Stimulated activated CD8-positive, alpha-beta memory T cell treated with anti-CD3 and anti-CD28 coated beads, Interleukin-15, amount 100 ng/mL, for 4 hours (primary cell): ENCODE measurements at places on chromosomes 1 and 21.

GRCh38 chr1:9399510-9400424, 107.1 kb downstream of the SPSB1 start:
- no peak for DNase-seq

DNA sequence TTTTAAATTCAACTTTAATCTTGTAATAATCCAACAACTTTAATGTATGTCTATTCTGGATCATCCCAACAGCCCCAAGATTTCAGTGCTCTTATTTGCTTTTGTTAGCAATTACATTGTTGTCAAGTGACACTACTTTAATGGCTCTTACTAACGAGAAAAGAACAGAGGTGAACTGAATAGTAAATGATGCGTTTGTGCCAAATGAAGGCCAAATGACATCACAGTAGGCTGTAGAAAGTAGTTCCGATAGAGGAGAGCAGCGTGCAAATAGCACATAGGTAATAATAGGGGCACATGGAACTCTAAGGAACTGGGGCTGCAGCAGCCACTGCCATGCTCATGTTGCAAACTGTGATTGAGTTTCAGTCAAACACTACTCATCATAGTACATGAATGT, 301.9 kb downstream of the LMX1A start:
- DNase-seq, result no peak

GRCh38 chr1:83807231-83807630, 191.7 kb downstream of the TTLL7 start:
- no peak for DNase-seq

GRCh38 chr1:17862121-17862520, 107.0 kb downstream of the ACTL8 start:
- no peak for DNase-seq

GRCh38 chr1:173134800-173135199, 72.3 kb downstream of the TNFSF4 start:
- DNase-seq, result no peak

GRCh38 chr1:91548376-91549040, 47.9 kb downstream of the CDC7 start:
- DNase-seq, result no peak

- no peak for DNase-seq
These were observed 105.9 kb downstream of the ETS2 start for GRCh38 chr21:38911484-38912101.

DNA sequence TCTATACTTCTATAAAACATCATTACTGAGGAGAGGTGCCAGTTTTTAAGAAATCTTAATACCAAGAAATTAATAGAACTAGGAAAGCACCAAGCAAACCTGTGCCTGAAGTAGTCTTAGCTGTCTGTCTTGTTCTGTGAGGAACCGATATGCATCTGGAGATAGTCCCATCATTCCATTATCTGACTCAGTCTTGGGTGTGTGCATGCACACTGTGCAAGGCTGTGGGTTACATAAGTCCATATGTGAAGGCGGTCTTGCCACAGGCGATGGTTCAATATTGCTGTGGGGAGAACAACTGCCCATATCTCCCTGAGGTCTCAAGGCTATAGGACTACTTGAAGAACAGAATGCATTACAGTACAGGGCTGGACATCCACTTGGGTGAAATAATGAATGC, 33.8 kb downstream of the STIL start:
- DNase-seq, result no peak

DNA sequence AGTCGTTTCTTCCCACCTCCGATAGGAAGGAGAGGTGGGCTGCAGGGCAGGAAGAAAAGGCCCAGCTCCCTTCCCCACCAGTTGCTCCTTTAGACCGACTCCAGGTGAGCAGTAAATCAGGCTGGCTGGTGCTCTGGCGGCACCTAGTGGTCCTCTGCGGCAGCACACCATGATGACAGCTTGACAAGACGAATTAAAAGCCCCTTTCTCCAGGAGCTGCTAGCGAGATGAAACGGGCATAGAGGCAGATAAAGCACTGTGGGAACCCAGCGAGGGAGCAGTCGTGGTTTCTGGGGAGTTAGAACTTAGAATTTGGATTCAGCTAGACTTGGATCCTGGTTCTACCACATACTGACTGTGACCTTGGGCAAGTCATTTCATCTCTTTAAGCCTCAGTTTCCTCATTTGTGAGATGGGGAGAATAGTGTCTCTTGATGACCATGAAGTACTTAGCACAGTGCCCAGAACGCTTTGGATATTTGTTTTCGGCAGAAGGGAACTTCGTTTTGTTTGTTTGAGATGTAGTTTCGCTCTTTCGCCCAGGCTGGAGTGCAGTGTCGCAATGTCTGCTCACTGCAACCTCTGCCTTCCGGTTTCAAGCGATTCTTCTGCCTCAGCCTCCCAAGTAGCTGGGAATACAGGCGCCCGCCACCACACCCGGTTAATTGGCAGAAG, 21.8 kb upstream of the COL9A2 start:
- DNase-seq, result peak; percentile 81

DNA sequence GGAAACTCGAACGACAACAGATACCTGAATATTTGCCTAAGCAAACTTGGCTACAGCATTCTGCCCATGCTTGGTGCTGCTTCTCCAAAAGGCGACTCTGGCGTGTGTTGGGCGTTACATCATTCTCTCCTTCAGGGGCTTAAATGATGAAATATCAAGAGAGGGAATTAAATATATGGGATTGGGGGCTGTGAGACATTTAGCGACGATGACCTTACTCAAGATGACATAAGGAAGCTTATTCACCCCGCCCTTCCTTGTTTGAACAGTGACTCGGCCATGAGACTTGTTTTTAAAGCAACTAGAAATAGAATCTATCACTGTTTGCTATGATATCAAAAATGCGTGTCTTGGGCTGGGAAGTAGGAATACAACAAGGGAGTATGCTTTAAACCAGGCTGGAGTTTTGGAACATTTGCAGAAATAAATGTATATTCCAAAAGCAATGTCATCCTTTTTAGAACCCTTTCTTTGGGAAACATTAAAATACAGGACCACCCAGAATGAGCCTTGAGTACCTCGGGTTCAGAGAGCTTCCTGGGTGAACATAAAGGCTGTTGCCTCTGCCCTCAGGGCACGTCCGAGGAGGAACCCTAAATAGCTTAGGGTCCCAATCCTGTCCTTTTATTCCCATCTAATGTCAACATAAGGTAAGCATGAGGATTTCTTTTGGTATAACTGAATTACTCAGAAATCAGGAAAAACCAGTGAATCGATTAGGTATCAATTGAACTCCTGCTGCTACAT, 123.3 kb upstream of the SLC45A1 start:
- DNase-seq, result no peak

- DNase-seq, result peak; percentile 53
These were observed 161.1 kb upstream of the COL6A1 start for GRCh38 chr21:45820171-45821091.

GRCh38 chr1:17170571-17170970, 34.4 kb upstream of the PADI1 start:
- no peak for DNase-seq

DNA sequence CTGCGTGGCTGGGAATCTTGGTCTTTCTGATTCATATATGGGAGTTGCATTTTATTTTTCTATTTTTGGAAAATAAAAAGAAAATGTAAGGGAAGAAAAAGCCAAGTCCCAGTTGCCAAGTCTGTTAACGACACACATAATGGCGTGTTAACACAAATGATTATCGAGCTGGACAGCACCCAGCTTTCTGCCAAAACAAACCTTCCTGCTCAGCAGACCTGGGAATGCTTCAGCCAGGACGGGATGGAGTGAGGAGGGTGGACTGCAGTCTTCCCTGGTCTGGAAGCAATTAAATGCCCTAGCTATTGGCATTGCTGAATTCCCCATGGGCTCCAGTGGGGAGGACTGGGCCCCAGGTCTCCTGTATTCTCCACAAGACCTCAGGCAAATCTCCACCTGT, 184.2 kb upstream of the USP24 start:
- no peak for DNase-seq

GRCh38 chr1:222167111-222167510, 380.8 kb downstream of the HHIPL2 start:
- DNase-seq, result no peak

DNA sequence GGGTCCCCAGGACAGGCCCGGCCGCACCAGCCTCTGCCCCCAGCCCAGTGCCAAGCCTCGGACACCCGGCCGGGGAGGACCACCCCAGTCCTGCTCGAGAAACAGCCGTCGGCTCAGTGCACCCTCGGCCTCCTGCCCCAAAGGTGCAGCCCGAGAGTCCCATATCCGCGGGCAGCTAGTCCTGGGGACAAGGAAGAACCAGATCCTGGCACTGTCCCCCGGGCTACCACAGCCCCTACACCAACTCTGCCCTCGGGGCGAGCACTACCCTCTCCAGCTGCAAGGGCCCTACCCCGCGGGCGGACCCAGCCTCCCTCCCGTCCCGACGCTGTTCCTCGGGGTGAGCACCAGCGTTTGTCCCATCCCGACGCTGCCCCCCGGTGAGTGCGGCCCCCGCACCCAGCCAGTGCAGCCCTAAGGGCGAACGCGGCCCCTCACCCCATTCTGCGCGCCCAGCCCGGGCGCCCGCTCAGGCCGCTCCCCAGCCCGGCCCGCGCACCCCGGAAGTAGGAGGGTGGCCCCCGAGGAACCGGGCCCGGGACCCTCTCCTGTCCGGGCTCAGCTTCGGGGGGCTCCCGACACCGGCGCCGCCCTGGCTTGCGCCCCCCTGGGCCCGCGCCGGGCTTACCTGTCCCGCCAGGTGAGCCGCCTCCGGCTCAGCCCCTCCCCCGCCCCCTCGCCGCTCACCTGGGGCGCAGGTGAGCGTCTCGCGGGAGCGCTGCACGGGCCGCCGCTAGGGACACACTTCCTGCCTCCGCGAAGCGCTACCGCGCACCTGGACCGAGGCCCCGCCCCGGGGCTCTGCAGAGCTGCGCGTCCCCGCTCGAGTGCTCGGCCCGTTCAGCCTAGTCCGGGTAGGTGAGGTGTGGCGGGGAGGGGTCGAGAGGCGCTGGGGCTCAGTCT, at the start of gene KDF1:
TSS of gene KDF1 (minus strand) at position 747 of the 903 bp plus-strand sequence. CDS start 8,088 bp downstream, outside the sequence.
- DNase-seq, result no peak

GRCh38 chr1:208917723-208918122, 665.8 kb upstream of the CAMK1G start:
- no peak for DNase-seq

DNA sequence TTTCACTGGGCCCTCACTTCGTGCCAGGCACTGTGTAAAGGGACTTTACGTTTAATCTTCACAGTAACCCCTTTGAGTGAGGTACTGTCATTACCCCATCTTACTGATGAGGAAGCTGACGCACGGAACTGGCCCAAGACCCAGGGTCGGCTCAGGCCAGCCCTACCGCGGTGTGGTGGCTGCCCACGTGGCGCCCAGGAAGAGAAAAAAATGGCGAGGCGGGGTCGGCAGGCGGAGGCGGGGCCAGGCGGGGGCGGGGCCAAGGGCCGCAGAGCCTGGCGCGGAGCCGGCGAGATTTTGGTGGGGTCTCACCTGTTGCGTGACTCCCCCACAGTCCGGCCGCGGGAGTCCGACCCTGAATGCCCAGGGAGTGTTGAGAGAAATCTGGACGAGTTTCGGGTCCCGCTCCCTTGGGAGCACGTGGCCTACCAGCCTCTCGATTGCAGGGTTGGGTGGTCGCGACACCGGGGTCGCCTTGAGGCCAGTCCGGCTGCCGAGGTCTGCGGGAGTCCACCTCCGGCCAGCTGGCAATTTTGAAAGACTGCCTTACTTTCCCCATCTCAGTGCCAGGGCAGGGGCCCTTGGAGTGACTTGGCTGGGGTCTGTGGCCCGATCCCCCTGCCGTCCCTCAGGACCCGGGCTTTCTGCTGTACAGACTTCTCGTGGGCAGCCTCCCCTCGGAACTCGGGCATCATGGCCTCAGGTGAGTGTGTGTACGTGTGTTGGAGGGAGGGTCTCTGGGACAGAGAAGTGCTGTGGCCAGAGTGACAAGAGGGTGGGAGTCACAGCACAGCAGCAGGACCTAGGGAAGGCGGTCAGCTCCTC, at the start of the genes AMPD2 and GNAT2:
TSS of gene AMPD2 (plus strand) at position 262 of the 825 bp plus-strand sequence. CDS start 1,339 bp downstream, outside the sequence.
TSS of gene GNAT2 (minus strand) at position 41 of the 825 bp plus-strand sequence. CDS start 6,746 bp downstream, outside the sequence.
- peak; percentile 52 for DNase-seq

- no peak for DNase-seq
These were observed 29.1 kb upstream of the ACTL8 start for GRCh38 chr1:17725811-17726582.

DNA sequence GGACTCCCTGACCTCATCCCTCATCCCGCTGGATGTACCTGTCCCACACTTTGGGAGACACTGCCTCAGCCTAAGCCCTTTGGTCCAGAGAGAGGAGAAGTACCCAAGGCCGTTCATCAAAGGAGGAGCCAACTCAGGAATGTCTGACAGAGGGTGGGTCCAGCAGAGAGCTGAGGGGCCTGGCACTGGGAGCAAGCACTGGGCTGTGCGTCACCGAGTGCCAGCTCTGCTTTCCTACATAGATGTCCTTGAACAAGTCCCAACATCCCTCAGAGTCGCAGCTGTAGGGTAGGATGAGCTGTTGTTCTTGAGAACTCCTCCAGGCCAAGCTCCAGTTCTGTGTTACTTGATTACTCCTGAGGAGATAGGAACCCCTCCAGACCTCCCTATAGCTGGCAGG, 68.8 kb upstream of the ACOT11 start:
- no peak for DNase-seq

DNA sequence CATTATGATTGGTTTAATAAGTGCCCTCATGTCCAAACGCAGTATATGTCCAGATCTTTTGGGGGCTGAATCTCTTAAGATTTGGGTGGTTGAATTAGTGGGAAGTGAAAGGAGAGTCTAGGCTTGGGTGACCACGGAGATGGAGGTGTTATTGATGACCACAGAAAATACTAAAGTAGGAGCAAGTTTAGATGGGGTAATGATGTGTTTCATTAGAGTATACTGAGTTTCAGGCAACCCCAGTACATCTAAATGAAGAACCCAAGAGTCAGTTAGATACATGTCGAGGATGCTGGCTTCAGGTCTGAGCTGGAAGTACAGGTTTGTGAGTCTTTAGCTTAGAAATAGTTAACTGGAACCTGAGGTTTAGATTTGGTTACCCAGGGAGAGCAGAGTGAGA, 6.5 kb upstream of the ZZZ3 start:
- DNase-seq, result no peak

DNA sequence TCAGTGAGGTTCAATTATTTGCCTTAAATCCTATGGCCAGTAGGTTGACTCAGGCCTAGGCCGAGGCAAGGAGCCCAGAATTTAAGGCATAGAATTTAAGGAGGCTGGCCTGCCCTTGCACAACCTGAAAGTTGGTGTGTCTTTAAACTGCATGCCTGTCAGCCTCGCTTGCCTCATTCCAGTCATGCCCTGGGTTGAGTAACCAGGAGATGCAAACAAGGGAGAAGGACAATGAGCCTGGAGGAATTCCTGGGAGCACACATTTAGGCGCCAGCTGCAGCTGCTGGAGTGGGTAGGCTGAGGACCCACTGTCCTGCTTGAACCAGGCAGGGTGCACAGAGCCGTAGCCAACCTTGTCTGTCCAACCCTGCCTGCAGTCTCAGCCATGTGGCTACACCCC, 11.7 kb downstream of the CD2 start:
- DNase-seq, result no peak

GRCh38 chr1:185215911-185216310, 58.9 kb downstream of the SWT1 start:
- DNase-seq, result no peak

GRCh38 chr1:236800623-236801022, 5.5 kb downstream of the MTR start:
- DNase-seq, result no peak
